Stimulated activated CD8-positive, alpha-beta memory T cell treated with anti-CD3 and anti-CD28 coated beads, Interleukin-15, amount 100 ng/mL, for 4 hours (primary cell): ENCODE measurements at places on chromosomes 2 and 18.

DNA sequence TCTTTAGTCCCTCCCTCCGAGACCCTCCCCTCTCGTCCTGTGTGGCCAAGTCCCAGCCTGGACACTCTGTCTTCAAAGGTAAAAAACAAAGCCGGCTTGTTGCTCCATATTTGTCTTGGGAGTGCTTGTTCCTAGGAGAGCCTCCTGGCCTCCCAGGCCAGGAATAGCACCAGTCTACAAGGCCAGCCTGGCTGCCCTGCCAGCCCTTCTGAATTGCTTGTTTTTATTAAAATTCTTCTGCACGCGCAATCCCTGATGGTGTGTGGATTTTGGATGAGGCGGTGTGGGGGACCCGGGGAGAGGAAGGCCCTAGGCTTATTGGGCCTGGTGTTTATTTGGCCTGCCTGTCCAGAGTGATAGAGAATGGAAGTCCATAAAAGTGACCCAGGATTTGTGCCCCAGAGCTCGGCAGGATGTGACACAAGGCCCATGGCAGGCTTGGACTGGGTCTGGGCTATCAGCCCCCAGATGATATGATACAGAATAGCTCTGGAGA, 297.3 kb downstream of the CYP26B1 start:
- no peak for DNase-seq

DNA sequence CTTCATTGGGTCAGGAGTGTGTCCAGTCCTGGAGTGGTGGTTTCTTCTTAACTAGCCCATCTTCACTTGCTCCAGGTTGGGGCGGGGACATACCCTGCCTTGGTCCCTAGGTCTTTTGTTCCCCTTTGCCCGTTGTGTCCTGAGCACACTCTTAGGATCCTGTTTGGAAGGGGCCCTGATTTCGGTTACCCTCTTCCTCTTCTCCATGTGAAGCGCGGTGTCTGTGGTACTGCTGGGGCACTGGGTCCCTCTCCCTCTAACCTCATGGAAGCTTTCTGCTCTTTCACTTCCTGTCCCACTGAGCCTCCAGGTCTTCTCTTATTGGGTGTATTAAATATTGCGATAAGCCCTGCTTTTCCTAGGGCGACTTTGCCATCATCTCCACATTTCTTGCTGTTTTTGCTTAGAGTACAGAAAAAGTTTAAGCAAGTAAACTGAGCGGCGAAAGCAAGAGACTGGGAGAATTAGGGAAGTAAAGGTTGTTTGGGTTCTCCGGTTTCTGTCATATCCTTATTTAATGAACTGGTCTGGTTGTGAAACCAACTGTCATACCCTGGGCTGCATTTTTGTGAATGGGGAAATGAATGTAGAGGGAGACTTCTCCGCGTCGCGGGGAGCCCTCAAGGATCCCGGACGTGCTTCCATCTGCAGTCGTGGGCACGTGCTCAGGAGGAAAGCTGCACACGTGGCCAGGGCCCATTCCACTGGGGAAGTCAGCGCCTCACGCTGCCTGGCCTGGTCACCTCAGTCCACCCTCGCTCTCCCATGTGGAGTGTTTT, 73.8 kb upstream of the B3GNT7 start:
- DNase-seq: no peak

GRCh38 chr2:150846691-150847090, 359.2 kb upstream of the RND3 start:
- DNase-seq: no peak

DNA sequence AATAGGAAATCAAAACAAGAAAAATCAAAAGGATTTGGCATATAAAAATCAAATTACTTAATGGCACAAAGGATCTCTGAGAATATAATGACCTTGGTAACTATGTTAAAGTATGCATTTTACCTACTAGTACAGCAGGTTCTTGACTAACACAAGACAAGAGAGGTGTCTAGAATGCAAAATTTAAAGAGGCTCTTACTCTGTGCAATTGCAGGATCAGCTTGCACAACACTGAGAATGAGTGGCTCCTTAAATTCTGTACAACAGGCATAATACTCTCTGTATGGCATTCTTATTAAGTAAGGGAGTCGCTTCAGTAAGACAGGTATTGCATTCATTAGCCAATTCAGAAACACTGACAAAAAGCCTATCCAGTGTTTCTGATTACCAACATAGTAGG, 72.6 kb downstream of the UGP2 start:
- DNase-seq: no peak

GRCh38 chr2:66633631-66634030, 198.7 kb downstream of the MEIS1 start:
- DNase-seq: no peak

GRCh38 chr2:168978461-168978861, 52.7 kb downstream of the ABCB11 start:
- no peak for DNase-seq

DNA sequence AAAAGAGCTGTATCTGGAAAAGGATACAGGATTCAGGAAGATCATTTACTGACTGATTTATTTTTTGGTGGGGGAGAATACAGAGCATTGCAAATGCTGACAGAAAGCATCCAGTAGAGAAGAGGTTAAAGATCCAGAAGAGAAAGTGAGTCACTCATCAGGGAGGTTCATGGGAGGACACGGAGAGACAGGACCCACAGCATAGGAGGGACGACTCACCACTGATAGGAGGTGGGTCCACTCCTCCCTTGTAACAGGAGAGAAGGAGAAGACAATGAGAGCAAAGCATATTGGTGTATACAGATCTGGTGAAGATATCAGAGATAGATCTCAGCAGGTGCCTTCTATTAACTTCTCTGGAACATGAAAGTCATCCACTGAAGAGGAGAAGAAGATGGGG, 142.4 kb upstream of the AQP4 start:
- DNase-seq: no peak

- no peak for DNase-seq
Measured at GRCh38 chr18:37420315-37420880, 145.2 kb downstream of the CELF4 start.

- DNase-seq: no peak
Measured at GRCh38 chr2:178723786-178724346, 83.4 kb downstream of the TTN start.

GRCh38 chr2:16522031-16522831, 143.4 kb downstream of the CYRIA start:
- no peak for DNase-seq

GRCh38 chr2:101479328-101479727, 4.4 kb upstream of the RFX8 start:
- no peak for DNase-seq

DNA sequence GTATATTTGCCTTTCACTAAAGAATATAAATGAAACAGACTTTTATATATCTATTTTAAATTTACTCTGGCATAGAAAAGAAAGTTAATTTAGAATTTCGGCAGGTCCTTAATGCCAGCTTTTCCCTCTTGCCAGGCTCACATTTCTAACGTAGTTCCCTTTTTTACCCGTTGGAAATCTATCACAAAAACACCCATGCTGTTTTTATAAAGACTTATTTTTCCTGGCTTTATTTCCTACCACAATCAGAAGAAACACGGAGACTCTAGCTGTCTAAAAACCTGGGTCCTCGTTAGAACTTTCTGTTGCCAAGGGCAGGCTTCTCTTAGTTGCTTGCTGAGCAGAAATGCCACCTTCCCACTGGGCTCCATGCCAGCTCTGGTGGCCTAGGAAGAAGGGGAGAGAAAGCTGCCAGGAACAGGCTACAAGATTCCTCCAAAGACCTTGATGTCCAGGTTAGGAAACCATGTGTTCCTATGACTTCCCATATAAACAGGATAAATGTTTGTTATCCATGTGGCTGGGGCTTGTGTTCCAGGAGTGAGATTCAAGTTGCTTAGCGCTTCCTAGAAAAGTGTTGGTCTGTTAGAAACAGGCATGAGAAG, 17.8 kb upstream of the TMEM18 start:
- no peak for DNase-seq

GRCh38 chr2:146985753-146986152, 859.1 kb upstream of the ACVR2A start:
- no peak for DNase-seq

DNA sequence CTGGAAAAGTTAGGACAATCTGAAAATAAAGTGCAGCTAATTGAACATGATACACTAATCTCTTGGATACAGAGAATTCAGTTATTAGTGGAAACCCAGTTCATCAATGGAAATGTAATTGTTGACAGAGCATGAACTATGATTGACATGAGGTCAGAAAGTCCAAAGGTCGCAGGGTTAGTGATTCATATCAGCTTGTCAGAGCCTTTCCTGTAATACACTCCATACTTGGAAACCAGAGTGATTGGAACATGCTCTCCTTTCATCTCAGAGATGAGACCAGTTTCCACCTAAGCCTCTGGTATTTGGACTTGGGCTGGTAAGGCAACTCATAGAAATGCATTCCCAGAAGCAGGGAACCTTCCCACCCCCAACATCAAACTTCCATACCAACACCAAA, 8.5 kb upstream of the NCKAP5 start:
- no peak for DNase-seq

GRCh38 chr18:63848159-63848558, 39.3 kb upstream of the SERPINB2 start:
- no peak for DNase-seq

GRCh38 chr2:6392966-6393365, 472.7 kb downstream of the CMPK2 start:
- DNase-seq: no peak

DNA sequence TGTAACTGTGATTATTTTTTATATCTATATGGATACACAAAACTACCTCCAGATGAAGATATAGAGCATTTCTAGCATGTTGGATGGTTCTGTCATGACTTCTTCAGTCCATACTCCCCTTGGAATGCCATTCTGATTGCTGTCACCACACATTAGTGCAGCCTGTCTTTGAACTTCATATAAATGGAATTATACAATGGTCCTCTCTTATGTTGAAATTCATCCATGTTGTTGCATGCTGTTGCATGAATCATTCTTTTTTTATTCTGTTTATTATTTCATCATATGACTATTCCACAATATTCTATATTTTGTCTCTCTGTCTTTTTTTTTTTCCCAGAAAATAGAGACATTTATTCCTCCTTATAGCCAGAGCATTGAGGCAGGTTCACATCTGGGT, 74.1 kb downstream of the OSBPL6 start:
- no peak for DNase-seq

- no peak for DNase-seq
Measured at GRCh38 chr18:49628881-49629795, 67.3 kb downstream of the LIPG start.

GRCh38 chr2:102417946-102418345, 5.0 kb upstream of the IL18RAP start:
- no peak for DNase-seq

DNA sequence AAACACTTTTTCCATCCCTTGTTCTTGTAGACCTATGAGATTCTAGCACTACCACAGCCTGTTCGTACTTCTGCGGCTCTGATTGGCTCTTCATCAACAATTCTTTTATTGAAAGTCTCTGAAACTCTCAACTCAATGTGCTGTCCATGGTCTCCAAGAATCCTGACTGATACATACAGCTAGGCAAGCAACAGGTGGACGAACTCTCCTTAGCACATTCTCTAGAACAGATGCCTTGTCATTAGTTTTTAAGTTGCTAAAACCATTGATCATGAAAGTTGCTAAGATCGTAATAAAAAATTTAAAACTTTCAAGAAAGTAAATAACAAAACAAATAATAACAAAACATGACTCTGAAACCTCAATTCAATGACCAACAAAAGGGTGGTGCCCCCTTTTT, 210.5 kb downstream of the EPHA4 start:
- DNase-seq: no peak

- no peak for DNase-seq
Measured at GRCh38 chr2:222670191-222671038, 1.0 kb upstream of the MOGAT1 start.

DNA sequence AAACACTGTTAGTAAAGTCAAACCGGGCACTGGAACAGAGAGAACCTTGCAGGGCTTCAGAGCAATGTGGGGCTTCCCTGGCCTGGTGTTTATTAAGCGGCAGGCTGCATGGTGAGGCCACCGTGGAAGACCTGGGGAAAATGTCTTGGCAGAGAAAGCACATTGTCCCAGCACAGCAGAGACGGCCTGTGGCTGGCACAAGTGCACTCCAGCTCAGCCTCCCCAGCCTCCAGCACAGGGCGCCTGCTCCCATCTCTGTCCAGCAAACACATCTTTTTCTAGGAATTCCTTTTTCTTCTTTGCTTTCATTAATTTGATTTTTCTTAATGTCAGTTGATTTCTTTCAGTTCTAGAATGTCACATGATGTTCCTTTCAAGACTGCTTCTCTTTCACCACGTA, 138.2 kb upstream of the NFATC1 start:
- no peak for DNase-seq

DNA sequence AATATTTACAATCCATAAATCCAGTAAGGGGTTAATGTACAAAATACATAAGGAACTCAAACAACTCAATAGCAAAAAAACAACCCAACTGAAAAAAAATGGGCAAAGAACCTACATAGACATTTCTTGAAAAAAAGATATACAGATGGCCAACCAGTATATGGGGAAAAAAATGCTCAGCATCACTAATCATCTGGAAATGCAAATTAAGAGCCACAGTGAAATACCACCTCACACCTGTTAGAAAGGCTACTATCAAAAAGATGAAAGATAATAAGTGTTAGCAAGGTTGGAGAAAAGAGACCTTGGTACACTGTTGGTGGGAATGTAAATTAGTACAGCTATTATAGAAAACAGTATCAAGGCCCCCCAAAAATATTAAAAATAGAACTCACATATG, 14.6 kb downstream of the AP1S3 start:
- no peak for DNase-seq

GRCh38 chr2:30679426-30680088, 127.7 kb downstream of the CAPN13 start:
- DNase-seq: no peak

- DNase-seq: no peak
Measured at GRCh38 chr2:117832905-117833613, 18.6 kb downstream of the DDX18 start.

DNA sequence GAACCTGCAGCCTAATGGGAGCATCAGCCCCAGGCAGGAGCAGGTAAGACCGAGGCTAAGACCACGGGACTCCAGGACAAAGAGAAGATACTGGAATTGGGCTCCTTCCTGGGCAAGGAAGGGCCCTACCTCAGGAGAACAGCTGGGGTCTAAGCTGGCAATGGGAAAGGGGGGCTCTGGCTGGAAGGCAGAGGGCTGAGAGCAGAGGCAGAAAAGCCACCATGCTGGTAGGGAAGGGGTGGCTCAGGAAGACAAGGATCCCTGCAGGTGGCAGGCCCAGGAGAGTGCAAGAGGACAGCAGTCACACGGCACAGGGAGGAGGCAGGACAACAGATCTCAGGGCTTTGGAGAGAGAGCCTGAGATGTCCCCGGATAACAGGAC, 203.5 kb downstream of the NDUFA10 start:
- no peak for DNase-seq

- no peak for DNase-seq
Measured at GRCh38 chr2:229653531-229653930, 60.8 kb downstream of the DNER start.

GRCh38 chr2:11103984-11104793, 51.1 kb upstream of the SLC66A3 start:
- no peak for DNase-seq

DNA sequence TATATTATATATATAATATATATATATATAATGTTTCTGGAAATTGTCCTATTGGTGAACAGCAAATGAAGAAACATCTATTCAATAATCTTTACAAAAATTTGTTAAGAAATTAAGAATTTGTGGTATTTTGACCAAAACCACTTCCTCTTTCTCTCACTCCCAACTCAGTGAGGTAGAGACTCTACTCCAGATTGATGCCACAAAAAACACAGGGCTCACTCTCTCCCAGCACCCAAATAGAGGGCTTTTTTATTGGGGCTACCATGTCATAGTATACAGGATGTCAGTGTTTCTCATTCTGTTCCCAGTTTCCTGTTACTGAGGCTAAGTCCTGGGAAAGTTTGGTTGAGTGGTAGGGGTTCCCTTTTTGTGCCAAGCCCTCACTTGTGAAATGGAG, 1155.4 kb downstream of the BCL11A start:
- no peak for DNase-seq

- DNase-seq: no peak
Measured at GRCh38 chr2:102850888-102851287, 89.1 kb downstream of the TMEM182 start.
